ENCODE measurements at places on chromosomes 2 and 18. TPM values are rescaled to one million over a fixed set of nuclear protein-coding genes. Genes with fewer than 3 reads are reported as not detected.

Gene RBKS
- 30.4 TPM for polyA plus RNA-seq

Gene RESP18
- polyA plus RNA-seq, result 0.46 TPM

Gene TRIP12
- 99.3 TPM for polyA plus RNA-seq

DNA sequence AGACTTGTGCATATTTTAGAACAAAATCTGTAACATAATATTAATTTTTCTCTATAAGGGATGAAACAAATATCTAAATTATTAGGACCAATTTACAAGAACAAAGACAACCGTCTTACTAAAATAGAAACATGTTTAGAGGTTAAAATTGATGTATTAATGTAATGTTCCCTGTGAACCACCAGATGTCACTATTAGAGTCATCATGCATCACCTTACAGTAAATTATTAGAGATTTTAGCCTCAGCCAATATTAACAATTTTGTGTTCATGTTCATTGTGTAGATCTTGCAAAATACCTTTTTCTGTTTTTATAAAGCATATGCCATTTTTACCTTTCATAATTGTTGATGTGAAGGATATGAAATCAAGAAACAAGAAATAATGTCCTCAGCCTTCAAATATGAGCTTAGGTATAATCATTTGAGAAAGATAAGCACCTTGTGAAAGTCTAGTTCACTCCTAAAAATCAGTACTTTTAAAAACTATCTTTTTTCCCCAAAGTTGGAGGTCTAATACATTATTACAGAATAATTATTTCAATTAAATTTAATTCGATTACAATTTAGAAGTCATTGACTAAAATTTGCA, 344.3 kb upstream of the KCNH7 start:
- H3K27ac ChIP-seq, result no peak overlapping the region
- H3K36me3 ChIP-seq, result no peaks in the 10 kb centered on the region
- H3K4me3 ChIP-seq, result no peak overlapping the region
- H3K27me3 ChIP-seq, result no peaks in the 10 kb centered on the region

DNA sequence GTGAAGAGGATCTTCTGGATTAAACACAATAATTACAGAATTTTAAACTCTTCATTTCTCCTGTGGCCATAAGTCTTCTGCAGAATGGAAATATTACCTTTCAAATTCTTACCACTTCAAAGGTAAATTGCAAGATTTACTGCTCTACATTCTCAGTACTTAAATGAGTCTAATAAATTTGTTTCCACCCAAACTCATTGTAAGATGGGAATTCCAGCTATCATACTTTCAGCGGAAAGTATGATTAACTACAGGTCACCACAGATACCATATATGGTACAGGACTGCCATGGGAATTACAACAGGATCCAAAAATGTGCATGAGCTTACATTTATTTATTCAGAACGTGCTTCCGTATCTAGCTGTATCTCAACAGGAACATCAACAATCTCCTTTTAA, 3.1 kb downstream of the DSC3 start:
- no peak overlapping the region for H3K27ac ChIP-seq
- no peak for DNase-seq
- peaks cover 54% of the 10 kb centered on the region for H3K27me3 ChIP-seq
- H3K4me3 ChIP-seq, result no peak overlapping the region

GRCh38 chr2:71511776-71512175, 58.4 kb downstream of the DYSF start:
- peaks cover 12% of the 10 kb centered on the region for H3K27me3 ChIP-seq
- no peaks in the 10 kb centered on the region for H3K36me3 ChIP-seq
- no peak overlapping the region for H3K4me3 ChIP-seq

DNA sequence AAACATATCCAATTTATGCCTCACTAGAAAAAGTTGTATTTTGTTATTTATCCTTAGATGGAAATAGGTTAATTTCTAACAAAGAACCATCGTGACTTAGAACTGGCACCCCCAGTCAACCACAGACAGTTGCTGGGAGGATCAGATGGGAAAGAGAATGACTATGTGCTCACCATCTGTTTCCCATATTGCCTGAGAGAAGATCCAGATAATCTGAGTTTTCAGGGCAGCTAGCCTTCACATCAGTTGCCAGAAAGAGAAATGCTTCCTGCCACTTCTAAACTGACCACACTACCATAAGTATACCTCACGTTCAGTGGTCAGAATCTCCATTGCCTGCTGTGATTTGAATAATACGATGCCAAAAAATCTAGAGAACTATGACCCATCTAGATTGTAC, 28.4 kb upstream of the NEB start:
- H3K36me3 ChIP-seq, result peaks cover 2% of the 10 kb centered on the region
- H3K4me3 ChIP-seq, result no peak overlapping the region
- no peak overlapping the region for H3K27ac ChIP-seq
- no peaks in the 10 kb centered on the region for H3K27me3 ChIP-seq
- no peak for DNase-seq

GRCh38 chr2:129056959-129057317, 738.3 kb upstream of the HS6ST1 start:
- H3K4me1 ChIP-seq, result no peaks in the 10 kb centered on the region
- no peak overlapping the region for H3K4me3 ChIP-seq
- H3K27ac ChIP-seq, result no peak overlapping the region

GRCh38 chr2:134246154-134246874, 7.6 kb upstream of the MGAT5 start:
- DNase-seq, result no peak
- no peaks in the 10 kb centered on the region for H3K27me3 ChIP-seq
- no peaks in the 10 kb centered on the region for H3K36me3 ChIP-seq
- no peak overlapping the region for H3K4me3 ChIP-seq
- H3K4me1 ChIP-seq, result peaks cover 17% of the 10 kb centered on the region

- H3K4me3 ChIP-seq, result no peak overlapping the region
- H3K36me3 ChIP-seq, result no peaks in the 10 kb centered on the region
- H3K27me3 ChIP-seq, result no peaks in the 10 kb centered on the region
- H3K4me1 ChIP-seq, result peaks cover 3% of the 10 kb centered on the region
- no peak overlapping the region for H3K27ac ChIP-seq
- DNase-seq, result no peak
Measured at GRCh38 chr2:69616755-69617154, 26.8 kb downstream of the AAK1 start.

DNA sequence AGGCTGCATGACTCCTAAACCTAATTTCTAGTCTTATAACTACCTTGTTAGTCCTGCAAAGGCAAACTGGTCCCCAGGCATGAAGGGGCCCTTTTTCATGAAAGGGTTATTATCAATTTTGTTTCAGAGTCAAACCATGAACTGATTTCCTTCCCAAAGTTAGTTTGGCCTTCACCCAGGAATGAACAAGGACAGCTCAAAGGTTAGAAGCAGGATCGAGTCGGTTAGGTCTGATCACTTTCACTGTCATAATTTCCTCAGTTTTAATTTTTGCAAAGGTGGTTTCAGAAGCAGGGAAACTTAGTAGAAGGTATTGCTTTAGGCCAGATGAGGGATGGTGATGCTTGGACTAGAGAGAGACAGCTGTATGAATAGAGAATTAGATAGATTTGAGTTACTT, 8.7 kb upstream of the ALS2 start:
- peaks cover 2% of the 10 kb centered on the region for H3K4me1 ChIP-seq
- no peak overlapping the region for H3K27ac ChIP-seq
- H3K27me3 ChIP-seq, result no peaks in the 10 kb centered on the region
- no peak for DNase-seq
- no peak overlapping the region for H3K4me3 ChIP-seq
- H3K36me3 ChIP-seq, result no peaks in the 10 kb centered on the region

All from large intestine (tissue), 12 donors.